Right renal pelvis (tissue), 4 donors: ENCODE measurements at places on chromosomes 3 and 15. TPM values are rescaled to one million over a fixed set of nuclear protein-coding genes. Genes with fewer than 3 reads are reported as not detected.

The ERICH6 gene
- 0.98 TPM for polyA plus RNA-seq

The UBE3A gene
- 100 TPM for polyA plus RNA-seq

The ARHGEF26 gene
- polyA plus RNA-seq = 17.3 TPM

The SLC28A1 gene
- 8.5 TPM for polyA plus RNA-seq

The DUOXA2 gene
- polyA plus RNA-seq = not detected

The ANXA2 gene
- 551 TPM for polyA plus RNA-seq

The FANCD2OS gene
- polyA plus RNA-seq = 0.13 TPM

GRCh38 chr15:74343797-74344127 lies 23.7 kb downstream of the CYP11A1 start:
- no peak for DNase-seq

GRCh38 chr15:99168601-99169580 lies 64.0 kb downstream of the SYNM start:
- no peak for DNase-seq

DNA sequence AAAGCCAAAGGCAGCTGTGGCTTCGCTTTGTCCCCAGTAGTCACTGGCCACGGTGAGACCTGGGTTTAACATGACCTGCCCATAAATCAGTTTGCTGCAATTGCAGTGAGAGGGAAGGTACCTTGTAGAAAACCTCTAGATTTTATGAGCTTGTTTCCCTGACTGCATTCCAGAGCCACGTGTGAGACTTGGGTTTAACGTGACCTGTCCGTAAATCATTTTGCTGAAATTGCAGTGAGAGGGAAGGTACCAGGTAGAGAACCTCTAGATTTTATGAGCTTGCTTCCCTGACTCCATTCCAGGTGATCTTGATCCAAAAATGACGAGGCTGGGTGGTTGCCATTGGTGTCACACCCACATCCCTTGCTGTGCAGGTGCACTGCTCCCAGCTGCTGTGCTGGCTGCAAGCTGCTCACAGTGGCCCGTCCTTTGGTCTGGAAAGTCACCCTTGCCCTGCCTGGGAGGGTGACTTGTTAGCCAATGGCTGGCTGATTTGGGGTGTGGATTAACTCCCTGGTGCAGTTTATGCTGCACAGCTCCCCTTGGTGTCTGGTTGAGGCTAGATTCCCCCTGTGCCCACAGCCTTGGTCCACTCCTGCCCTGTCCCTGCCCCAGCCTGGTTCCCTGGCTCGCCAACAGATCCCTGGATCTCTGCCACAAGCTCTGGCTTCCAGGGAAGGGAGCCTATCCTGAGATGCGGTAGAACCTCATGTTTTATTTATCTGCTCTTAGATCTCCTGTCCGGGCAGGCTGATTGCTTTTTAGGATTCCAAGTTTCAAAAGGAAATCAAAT lies 192.7 kb upstream of the CTDSPL start:
- no peak for DNase-seq

- no peak for DNase-seq
Observed at GRCh38 chr3:54917174-54917573, 10.7 kb downstream of the LRTM1 start.

DNA sequence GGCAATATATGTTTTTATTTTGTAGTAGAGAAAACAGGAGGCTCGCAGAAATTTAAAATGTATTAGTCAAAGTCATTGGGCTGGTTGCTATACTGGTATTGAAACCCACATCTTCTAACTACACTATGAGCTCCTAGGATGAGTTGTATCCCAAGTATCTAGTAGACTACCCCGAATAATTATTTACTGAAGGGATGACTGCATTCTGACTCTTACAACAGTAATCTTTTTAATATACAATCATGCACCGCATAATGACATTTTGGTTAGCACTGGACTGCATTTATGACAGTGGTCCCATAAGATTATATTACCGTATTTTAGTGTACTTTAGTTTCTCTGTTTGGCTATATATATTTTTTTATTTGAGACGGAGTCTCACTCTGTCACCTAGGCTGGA lies 15.3 kb downstream of the PIGB start:
- no peak for DNase-seq

DNA sequence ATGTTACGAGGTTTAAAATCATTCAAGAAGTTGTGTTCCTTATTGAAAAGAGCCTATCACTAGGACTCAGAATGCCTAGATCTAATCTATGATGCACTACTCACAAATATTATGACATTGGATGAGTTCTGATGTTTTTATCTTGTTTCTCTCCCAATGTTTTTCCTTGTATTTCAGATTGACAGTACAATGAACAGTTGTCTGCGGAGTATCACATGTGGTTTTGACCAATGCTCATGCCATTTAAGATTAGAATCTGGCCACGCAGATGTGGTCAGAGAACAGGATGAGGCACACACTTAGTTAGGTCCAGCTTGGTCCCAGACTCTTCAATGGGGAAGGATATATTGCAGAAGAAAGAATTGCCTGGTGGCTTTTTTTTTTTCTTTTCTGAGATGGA lies 25.6 kb upstream of the CCDC50 start:
- no peak for DNase-seq

GRCh38 chr3:150073031-150073430 lies 102.3 kb upstream of the PFN2 start:
- DNase-seq = no peak

- DNase-seq = no peak
Observed at GRCh38 chr3:113018536-113019181, 27.9 kb downstream of the GTPBP8 start.

GRCh38 chr15:31456354-31457060 lies 129.9 kb downstream of the KLF13 start:
- DNase-seq = no peak

GRCh38 chr15:70241561-70242320 lies 144.0 kb upstream of the TLE3 start:
- no peak for DNase-seq

GRCh38 chr15:29632671-29633406 lies 189.4 kb downstream of the TJP1 start:
- no peak for DNase-seq

- no peak for DNase-seq
Observed at GRCh38 chr3:112143689-112144088, 10.6 kb upstream of the GCSAM start.

GRCh38 chr3:188287762-188288505 lies 134.0 kb downstream of the LPP start:
- no peak for DNase-seq

DNA sequence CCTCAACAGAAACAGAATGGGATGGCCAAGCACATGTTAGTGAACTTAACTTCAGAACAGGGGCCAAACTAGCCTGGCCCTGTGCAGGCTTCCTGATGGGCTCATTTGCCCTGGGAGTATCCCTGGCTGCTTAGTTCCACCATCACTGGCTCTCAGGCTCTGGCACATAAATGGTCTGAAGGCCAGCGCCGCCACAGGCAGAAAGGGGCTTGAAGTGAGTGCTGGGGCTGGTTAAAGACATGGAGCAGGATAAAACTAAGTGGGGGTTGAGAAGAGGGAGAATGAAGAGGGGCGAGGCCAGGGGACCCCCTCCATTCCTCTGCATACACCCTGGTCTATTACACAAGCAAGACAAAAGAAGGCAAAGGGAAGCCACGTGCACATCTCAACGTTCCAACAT lies 12.2 kb downstream of the SLCO2A1 start:
- no peak for DNase-seq

- DNase-seq = no peak
Observed at GRCh38 chr3:136639069-136639468, 113.1 kb downstream of the STAG1 start.

GRCh38 chr3:82416830-82417229 lies 655.4 kb upstream of the GBE1 start:
- no peak for DNase-seq

GRCh38 chr3:44301746-44302145 lies 36.8 kb upstream of the TCAIM start:
- no peak for DNase-seq

DNA sequence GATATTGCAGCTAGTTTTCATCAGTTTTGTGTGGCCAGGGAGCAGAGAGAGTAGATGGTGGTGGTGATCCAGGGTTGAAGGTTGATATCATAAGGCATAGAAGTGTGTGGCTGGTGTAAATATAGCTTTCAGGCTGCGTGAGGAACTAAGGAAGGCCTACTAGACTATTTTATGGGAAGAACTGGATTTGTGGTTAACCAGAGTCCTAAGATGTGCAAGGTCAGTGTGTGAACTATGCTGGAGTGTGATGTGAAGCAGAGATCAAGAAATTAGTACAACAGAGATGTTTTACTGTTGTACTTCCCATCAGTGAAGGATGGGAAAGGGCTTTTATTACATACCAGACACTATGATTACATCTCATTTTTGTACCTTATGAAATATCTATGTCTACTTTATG lies 41.5 kb downstream of the MAPK6 start:
- no peak for DNase-seq

DNA sequence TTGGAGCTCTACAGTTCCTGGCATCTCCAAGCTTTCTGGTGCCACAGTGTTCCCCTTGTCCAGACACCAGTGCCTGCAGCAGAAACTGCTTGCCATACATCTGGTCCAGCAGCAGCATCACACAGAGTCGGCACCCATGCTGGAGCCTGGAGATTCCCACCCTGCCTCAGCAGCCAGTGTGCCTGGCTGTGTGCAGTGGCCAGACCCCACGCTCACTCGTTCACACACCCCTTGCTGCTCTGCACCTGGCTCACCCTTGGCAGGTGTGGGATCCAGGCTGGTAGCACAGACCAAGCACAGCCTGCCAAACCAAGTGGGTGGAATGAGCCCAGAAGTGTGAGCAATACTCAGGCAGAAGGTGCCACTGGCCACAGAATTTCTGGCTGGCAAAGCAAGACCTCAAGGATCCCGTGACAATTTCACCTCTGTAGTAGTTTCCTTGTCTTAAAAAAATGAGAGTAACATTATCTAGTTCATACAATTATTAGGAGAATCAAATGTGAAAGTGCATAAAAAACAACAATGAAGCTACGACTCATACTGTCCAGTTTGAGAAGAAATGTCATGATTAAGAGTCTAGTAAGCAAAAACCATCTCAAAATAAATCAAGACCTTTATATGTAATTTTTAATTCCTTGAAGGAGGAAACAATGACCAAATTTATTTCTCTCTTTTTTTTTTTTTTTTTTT lies 22.9 kb upstream of the ZBED2 start:
- DNase-seq = no peak

GRCh38 chr3:108171106-108171505 lies 51.1 kb downstream of the IFT57 start:
- no peak for DNase-seq

- DNase-seq = no peak
Observed at GRCh38 chr3:11631820-11632219, 11.9 kb downstream of the VGLL4 start.

DNA sequence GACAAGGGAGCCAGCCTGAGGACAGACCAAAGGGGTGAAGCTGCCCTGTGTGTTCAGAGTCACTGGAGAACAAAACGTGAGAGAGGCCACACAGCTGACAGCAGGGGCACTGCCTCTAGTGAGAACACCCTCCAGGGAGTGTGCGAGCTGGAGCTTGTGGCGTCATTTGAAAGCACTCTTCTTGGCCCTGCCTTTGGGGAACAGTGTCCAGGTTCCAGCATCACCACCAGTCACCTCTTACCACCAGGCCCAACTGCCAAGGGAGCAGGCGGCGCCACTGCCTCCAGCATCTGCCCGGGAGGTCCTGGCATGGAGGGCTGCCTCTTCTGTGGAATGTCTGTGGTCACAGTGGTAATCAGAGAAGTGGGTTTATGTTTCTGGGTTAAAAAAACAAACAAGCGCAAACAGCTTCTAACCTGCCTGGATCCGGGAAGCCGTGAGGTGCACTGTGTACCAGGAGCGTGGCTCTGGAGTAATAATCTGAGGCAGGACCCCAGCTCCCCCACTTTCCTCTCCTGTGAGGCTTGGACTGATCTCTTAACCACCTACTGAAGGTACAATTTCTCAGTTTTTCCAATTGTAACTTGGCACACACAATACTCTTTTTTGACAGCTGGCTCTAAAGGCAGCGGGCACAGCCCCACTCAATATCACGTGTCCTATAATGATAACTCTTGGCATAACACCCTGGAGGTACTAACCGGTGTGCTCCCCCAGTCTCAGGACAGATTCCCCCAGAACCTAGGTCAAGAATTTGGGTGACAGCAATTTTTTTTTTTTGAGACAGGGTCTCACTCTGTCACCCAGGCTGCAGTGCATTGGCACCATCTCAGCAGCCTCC lies 32.2 kb upstream of the CDCP1 start:
- no peak for DNase-seq

DNA sequence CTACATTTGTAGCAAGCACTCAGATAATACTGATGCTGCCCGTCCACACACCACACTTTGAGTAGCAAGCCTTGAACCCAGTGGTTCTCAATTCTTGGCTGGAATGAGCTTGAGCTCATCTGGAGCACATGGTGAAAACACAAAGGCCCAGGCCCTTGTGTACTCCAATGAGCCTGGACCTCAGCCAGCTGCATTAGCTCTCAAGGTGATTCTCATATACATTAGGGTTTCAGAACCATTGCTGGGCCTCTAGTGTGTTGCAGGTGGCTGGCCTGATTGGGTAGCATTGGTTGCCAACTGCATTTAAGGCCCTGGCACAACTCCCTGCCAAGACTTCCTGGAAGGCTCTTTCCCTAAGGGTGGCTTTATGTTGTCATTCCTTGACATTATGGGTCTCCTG lies 23.4 kb upstream of the ZFAND6 start:
- DNase-seq = no peak

GRCh38 chr3:193911784-193912340 lies 224.1 kb upstream of the HES1 start:
- no peak for DNase-seq

DNA sequence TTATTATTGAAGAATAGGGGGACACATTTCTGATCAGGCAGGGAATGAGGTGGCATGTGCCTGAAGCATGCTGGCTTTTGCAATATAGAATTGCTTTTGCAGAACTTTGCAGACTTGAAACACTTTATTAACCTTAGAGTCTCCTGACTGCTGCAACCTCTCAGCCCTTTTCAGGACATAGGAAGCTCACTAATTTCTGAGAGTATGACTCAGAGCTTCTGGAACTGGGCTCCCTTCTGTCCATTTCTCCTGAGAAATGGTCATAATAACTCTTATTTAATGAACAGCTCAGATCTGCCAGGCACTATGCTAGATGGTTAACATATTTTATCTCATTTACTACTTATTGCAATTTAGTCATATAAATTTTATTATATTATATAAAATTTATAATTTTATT lies 38.6 kb upstream of the DGKG start:
- no peak for DNase-seq

DNA sequence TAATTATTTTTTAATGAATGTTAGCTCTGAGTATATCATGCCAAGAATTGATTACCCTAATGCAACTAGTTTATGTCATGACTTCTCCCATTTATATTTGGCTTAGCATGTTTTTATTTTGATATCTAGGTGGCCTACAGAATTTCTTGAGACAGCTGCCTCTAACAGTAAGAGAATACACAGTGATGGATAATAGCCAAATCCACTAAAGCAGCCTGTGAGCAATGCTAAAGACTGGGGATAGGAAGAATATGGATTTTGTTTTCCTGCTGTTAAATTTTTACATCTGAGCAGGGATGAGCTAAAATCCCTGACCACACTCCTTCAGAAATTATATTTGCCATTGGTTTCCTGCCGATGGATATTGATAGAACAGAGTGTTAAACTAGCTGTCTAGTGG lies 149.3 kb upstream of the TGFBR2 start:
- DNase-seq = no peak

GRCh38 chr3:123805101-123805500 lies 79.0 kb downstream of the MYLK start:
- no peak for DNase-seq
